ENCODE measurements at places on chromosomes 5 and 9. TPM values are rescaled to one million over a fixed set of nuclear protein-coding genes. Genes with fewer than 3 reads are reported as not detected.

GRCh38 chr5:132486318-132487094 lies 4.1 kb downstream of the IRF1 start:
- DNase-seq: no peak

DNA sequence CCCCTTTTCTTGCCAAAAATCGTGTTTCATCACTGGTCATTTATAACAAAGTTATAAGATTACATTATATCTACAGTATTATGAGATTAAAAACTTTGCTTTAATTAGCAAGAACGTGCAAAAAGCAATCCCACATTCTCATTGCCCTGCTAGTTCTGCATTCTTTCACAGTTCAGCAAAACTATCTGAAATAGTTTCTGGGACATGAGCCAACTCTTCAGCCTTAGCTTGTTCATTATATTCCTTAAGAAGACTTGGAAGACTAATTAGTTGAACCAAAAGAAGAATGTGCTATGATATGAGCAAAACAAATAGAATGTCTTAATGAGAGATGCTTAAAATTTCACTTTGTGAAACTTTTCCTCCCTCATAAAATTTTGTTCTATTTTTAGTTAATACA lies 76.7 kb downstream of the ITGA1 start:
- DNase-seq: peak; percentile 72

Gene INSL6
- total RNA-seq: not detected

- no peak for DNase-seq
These were observed 26.5 kb upstream of the TRIM36 start for GRCh38 chr5:115196161-115196560.

DNA sequence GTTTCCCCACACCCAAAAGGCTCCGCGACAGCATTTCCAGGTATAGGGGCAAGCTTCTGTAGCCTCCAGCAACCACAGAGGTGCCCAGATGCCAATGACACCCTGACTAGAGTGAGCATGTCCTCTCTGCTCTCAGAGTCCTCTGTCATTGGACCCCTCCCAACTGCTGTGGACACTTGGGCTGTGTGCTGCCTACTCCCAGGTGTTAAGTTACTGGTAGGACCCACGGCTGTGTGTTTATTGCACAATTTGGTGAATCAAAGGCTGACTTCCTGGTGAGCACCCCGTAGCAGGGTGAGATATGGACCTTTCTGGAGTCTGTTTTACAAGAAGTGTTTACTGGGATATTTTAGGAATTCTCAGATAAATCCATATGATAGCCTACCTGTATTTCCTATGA lies 36.0 kb downstream of the SH3GL2 start:
- no peak for DNase-seq

GRCh38 chr5:156411185-156411613 lies 84.2 kb downstream of the SGCD start:
- DNase-seq: peak; percentile 47

Gene SGTB
- 24.7 TPM for total RNA-seq

Gene JAKMIP2
- total RNA-seq: not detected

- no peak for DNase-seq
These were observed 363 bp downstream of the ZNF454 start for GRCh38 chr5:178941361-178941760.

Gene SLC2A6
- total RNA-seq: 16.0 TPM

DNA sequence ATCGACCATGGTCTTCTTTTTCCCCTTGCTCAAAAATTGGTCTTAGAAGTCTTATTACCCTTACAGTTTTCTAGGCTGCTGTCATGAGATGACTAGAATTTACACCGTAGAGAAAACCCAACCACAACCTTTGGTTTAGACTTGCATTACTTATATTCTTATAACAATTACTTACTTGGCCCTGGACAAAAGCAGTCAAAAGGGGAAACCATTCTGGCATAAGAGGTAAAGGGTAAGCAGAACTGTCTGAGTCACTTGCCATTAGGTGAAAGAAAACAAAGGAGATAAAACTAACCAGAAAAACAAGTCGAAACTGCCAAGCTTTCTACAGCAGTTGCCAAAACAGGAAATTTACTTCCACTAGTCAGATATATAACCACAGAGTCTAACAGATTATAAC lies 17.9 kb downstream of the TMEM245 start:
- DNase-seq: peak; percentile 32
